GM12865 (cell line): ENCODE measurements at places on chromosomes 4 and X.

GRCh38 chr4:140952717-140953116 lies 180.6 kb downstream of the RNF150 start:
- DNase-seq, result no peak

DNA sequence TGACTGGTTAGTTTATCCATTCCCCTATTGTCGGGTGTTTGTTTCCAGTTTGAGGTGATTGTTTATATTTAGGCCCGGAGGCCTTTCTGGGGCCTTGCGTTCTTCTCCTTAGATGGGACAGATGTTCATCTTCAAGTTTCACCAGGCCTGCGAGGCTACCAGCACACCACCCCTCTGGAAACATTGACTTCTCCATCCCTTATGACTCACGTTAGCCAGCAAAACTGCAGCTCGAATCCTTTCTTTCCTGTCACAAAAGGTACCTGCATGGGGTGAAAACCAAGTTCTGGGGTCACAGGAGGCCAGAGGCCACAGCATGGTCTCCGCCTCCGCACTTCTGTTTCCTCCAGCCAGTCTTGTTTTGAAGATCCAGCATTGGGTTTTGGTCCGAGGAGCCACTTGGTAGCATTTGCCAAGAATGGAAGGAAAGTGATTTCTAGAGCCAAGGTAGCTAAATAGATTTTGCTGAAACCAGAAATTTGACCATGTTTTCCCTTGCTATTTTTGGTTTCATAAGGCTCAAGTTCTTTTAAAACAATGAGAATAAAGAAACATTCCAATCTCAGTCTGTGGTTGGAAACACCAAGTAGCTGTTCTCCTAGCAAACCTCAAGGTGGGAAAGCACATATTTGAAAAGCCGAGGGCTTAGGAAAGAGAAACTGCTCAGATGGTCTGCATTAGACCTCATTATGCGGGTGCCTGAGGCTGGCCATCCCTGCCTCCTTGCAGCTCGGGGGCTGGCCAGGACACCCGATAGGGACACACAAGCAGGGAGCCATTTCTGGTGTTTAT lies 5.6 kb downstream of the NYX start:
- no peak for DNase-seq

- peak; percentile 83 for DNase-seq
Observed at GRCh38 chr4:38752372-38752940, 30.3 kb downstream of the TLR10 start.

DNA sequence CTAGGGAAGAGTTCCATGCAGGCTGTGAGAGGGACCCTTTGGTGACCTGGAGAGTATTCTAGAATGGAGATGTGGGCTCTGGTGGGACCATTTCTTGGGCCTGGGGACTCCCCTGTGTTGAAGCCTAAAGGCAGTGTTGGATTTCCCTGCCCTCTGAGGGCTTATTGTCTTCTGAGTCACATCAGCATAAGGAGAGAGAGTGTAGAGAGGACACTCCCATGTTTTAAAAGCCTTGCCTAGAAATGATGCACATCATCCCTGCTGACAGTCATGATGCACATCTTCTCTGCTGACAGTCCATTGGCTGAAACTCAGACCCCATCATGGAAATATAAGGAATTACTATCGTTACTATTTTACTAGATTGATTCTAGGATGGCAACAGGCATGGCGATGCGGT lies 51.9 kb downstream of the FAM114A1 start:
- DNase-seq, result no peak

GRCh38 chrX:15343075-15343476 lies 7.8 kb upstream of the PIGA start:
- DNase-seq, result no peak

DNA sequence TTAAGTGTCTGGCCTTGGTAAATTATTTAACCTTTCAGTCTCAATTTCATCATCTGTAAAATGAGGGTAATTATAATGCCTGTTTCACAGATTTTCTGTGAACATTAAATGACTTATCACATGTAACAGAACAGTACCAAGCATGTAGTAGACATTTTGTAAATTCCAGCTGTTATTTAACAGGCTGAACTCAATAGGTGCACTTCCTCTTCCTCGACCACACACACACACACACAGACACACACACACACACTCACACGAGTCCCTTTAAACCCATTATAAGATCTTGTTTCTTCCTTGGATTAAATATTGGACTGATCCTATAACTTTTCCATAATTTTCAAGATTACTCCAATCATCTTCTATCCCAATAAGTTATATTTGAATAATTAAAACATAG lies 53.4 kb upstream of the COL25A1 start:
- peak; percentile 15 for DNase-seq

DNA sequence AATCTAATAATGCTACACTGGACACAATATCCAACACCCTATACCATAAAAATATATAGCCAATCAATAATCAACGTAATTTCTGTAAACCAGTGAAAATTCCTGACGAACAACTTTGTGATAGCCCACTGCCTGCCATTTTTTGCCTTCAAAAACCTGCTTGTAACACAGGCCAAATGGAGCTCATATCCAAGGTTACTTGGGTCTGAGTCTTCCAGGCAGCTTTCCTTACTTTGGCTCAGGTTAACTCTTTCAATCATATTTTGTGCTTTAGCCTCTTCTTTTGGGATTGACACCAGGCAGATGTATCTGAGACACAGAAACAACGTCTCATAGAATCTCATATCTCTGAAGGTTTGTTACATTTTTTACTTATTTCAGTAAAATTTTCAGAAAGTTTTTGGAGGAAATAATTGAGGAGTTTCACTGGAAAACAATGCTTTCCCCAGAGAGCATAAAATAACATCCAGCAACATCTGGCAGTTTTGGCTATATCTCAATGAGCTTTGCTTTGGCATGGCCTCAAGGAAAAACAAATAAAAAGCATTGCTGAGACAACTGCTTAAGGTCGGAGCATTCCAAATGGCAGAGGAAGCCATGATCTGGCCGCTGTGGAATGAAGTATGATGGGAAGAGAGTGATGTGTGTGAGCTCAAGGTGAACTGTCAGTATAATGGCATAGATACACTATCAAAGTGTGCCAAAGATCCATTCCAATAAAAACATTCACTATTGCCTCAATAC lies 162.9 kb upstream of the SPIN4 start:
- DNase-seq, result no peak

- no peak for DNase-seq
Observed at GRCh38 chr4:101269682-101270081, 77.6 kb downstream of the PPP3CA start.

GRCh38 chr4:7337196-7338058 lies 97.3 kb downstream of the PSAPL1 start:
- no peak for DNase-seq

- no peak for DNase-seq
Observed at GRCh38 chr4:3385711-3386420, 55.9 kb upstream of the HGFAC start.

DNA sequence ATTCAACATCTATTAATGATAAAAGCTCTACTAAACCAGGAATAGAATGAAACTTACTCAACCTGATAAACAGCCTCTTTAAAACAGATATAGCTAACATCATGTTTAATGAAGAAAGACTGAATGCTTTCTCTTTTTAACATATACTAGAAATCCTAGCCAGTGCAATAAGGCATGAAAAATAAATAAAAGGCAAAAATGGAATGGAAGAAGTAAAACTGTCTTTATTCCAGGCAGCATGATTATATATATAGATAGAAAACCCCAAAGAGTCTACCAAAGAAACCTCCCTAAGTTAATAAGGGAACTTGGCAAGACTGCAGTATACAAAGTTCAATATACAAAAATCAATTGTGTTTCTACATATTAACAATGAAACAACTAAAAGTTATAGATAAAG lies 25.5 kb downstream of the WDFY3 start:
- no peak for DNase-seq

DNA sequence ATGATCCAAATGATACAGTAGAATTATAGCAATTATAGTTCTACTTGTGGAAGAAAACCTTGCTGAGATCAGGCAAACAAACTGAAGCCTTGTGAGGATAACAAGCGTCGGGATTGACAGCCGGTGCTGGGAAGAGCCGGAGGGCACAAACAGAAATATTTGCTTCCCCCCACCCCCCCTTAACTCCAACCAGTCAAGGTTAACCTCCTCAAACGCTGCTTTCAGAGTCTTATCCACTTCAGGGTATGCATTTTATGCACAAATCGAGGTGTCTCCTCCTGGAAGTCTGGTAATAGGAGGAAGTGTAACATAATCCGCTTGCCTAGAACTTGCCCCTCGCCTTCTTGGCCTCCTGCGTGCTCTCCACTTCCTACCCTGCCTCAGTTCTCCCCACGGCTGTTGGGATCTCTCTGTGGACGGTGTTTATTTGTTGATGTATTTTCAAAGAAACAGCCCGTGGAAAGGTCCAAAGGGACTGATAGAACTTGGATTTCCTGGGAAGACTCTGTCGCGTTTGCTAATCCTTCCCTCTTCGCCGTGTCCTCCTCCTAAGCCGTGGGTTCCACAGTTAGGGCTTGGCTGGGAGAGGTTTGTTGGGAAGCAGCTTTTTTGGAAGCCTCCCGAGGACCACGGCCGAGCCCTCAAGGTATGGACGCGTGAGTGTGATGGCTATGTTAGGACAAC lies 4.1 kb upstream of the ARX start:
- DNase-seq, result no peak

DNA sequence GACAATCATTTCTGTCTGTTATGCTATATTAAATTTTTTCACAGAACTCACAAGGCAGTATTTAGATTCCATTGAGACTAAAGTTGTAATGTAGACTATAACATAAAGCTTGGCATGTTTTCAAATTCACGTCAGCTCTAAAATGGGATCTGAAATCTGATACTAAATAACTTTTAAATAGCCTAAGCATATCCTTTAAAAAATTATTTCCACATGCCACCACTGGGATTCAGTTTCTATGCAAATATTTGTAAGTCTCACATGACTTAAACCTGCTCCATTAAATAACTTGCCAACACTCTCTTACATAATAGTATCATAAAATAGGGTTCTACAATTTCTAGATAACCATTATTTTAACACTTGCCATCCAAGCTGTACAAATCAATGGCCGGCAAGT lies 32.4 kb downstream of the KLHL8 start:
- DNase-seq, result no peak

DNA sequence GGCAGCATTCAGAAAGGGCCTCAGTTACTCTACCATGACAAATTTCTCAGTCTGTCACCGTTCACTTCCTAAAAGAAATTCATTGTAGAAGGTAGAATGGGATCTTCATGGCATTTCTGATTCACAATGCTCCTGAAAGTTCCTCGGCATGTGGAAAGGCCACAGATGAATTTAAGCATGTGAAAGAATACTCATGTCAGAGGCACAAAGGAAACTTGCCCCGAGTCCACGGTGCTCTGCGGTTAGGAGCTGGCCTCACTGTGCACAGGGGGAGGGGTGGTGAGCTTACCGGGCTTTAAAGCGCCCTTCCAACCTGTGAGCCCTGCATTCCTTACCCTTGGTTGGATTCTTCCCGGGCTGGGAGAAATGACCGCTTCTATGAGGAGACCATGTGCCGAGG lies 9.3 kb downstream of the TKTL1 start:
- DNase-seq, result no peak

GRCh38 chr4:23904639-23905071 lies 14.8 kb upstream of the PPARGC1A start:
- no peak for DNase-seq

DNA sequence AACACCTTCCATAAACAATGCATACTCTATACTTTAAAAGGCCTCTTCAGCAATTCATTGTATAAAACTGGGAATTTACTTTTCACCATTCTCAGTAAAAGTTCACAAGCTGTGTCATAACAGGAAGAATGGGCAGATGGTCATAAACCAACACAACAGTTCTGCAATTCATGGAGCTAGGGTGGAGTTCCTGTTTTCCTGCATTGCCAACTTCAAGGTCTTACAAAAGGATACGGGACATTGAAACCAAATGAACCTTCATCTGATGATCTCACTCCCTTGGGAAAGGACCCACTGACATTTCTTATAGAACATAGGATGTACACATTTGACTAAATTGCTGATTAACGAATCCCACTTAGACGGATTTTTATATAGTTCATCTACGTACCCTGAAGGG lies 4.1 kb downstream of the KDR start:
- no peak for DNase-seq

DNA sequence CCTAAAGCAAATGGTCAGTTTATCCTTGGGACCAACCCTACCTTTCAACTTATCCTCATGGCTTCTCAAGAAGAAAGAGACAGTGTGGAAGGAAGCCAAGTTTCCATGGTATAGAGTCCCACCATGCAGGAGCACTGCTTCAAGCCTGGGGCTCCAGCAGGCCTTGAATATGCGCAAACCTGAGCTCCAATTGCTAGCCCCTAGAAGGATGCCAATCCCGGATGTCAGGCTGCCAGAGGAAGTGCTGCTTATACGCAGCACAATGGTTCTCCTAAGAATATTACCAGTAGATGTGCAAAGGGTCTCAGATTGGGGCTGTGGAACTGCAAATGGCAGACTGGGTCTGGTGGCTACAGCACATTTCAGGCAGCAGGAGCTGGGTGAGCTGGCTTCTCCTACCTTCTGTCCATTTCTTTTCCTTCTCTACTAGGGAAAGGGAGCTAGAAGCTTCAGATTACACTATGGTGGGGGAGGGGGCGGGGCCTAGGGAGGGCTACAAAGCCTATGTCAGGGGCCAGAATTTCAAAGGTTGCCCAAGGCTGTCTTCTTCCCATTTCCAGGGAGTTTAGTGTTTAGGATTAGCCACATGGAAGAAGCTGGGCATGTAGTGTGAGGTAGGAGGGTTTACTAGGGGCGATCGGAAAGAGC lies 40.7 kb upstream of the CITED1 start:
- no peak for DNase-seq

GRCh38 chrX:46645614-46646013 lies 72.0 kb downstream of the CHST7 start:
- no peak for DNase-seq

GRCh38 chrX:72258174-72258573 lies 18.9 kb downstream of the RPS4X start:
- DNase-seq, result no peak

DNA sequence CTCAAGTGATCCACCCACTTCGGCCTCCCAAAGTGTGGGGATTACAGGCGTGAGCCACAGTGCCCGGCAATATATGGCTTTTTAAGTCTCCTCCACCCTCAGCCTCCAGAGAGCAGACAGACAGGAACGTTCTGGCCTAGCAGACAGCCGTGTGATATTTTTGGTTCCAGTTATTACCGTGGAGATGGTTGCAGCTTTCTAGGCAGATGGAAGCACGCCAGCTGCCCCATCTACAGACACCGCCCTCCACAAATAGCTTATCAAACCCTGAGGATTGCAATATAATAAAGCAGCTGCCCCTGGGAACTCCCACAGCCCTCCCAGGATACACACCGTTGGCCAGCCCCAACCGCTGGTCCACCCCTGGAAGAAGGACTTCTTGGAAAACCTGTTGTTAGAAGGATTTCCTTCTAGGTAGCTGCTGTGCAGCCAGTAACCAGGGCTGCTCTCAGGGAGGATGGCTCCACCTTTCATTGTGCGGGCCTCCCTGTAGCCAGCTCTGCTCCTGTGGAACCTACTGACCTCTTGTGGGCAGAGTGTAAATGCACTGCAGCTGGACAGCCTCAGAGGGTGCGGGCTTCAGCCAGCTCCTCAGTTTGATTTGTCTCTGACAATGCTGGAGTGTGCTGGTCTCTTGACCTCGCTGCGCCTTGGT lies 44.0 kb downstream of the SLC25A5 start:
- peak; percentile 60 for DNase-seq

GRCh38 chr4:148847544-148848255 lies 405.5 kb upstream of the NR3C2 start:
- DNase-seq, result no peak
